NCI-H1105 (cell line): ENCODE measurements at places on chromosomes 2 and 18.

DNA sequence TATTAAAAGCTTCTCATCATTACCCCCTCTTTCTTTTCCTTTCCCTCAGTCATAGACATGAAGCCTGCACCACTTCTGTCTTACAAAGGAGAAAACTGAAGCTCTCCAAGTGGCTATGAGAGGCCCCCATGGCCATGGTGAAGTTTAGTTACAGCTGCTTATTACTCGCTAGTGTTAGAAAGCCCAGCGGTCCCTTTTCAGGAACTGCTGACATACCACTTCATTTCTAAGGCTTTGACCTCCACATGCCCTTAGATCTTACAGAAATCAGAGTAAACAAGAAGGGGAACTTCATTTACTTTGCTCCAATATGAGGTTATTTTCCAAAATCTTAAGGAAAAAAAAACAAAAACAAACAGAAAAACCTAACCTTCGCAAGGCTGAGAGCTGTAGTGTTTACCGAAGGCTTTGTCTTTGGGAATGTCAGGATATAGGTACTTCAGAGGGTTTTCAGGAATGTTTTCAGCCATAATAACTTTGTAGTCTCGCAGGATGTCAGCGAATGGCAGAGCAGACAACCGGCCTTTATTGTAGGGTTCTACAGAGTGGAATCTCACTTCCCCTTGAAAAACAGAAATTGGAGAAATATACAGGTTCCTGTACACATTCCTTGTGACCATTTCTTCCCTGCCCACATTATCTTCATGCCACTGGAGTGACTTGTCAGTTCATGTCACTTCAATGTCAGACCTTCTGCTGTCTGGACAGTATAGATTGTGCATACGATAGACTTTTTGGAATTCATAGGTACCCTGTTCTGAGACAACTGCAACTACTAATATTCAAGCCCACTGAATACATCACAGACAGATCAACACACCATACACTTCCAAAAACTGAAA, 18.8 kb upstream of the STAT1 start:
- no peak for DNase-seq

DNA sequence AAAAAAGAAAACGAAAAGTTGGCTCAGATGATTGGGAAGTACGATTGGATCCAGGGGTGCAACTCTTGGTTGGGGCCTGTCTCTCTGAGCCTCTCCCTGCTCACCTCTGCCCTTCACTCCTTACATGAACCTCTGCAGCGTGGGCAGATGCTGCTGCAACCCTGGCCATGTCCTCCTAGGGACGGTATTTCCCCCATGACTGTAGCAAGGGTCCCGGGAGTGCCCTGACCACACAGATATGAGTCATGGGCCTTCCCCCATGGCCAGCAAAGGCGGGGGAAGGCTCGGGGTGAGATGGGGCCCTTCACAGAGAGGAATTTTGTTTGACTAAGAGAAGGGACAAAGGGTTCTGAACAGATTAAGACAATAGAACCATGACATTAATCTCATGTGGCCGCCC, 129.0 kb downstream of the NCK2 start:
- no peak for DNase-seq

DNA sequence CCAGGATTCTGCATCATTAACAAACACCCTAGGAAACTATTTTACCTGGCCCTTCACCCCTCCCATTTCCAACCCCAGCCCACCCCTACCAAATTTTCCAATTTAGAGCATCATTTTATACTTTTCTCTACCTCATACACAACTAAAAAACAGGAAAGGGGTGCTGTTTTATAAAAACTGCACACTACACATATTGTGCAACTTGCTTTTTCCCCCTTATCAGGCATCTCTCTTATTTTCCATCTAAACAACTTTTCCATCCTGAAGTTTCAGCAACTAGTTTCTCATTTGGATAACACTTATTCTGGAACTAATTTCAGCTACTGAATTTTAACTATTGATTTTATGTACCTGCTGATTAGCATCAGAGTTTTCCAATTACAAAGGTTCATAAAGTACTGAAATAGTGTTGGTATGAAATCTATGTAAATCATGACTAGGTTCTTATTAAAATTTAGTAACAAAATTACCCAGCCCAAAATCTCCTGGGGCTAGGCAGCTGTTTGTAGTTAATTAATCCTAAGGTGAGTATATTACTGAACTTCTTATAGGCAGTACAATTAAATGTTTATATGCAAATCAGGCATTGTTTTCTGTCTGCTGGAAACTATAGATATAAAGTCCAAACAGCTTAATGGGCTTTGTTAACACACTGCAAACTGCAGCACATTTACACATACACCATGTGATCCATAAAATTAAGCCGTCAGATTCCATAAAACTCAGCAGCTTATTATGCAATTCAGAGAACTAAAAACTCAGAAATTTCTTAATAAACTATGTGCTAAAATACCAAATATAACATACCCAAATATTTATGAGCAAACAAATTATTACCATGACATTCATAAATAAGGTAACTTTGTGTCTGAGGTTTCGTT, 7.9 kb downstream of the SF3B1 start:
- DNase-seq: no peak

GRCh38 chr2:48572816-48573215, 42.9 kb downstream of the STON1 start:
- DNase-seq: peak; percentile 29

GRCh38 chr2:143762176-143762928, 633.1 kb downstream of the ARHGAP15 start:
- no peak for DNase-seq

DNA sequence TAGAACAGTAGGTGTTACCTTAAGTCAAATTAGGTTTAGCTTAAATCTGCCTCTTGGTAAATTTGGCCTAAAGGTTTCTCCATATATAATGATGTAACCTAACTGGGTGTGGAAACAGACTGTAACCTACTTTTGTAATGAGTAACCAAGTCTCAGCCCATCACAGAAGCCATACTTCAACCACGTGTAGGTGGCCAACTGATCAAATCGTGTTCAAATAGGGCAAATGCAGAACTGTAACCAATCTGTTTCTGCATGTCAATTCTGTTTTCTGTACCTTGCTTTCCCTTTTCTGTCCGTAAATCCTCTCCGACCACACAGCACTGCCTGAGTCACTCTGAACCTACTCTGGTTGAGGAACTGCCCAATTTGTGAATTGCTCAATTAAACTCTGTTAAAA, 34.0 kb upstream of the PLA2R1 start:
- DNase-seq: no peak

- no peak for DNase-seq
Observed at GRCh38 chr2:203987959-203988358, 51.4 kb downstream of the ICOS start.

DNA sequence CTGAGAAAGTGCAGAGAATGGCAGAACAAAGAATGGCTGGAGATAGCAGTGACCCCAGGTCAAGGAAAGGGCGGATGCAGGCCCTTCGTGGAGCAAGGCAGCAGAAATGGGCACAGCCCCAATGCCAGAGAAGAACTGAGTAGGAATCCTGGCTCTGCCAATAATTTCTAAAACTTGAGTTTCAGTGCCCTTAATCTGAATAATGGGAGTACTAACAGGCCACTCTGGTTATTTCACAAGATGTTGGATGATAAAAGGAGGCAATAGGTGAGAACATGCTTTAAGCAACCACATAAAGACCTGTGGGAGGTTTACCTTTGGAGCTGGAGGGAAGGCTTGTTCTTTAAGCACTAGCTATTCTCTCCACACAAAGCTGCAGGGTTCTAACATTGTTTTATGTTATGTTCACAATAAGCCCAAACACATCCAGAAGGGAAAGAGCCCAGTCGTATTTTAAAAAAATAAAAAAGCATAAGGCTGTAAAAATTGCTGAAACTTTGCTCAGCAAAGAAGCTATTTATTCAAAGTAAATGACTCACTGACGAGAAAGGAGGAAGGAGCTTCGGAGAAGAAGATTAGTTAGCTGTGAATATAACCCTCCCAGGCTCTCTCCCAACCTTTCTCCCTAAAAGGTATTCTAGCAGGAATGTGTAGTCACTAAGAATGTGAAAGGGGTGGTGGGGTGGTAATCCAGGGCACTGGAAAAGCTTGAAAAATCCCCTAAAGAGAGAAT, 470.2 kb downstream of the TXNL1 start:
- no peak for DNase-seq

DNA sequence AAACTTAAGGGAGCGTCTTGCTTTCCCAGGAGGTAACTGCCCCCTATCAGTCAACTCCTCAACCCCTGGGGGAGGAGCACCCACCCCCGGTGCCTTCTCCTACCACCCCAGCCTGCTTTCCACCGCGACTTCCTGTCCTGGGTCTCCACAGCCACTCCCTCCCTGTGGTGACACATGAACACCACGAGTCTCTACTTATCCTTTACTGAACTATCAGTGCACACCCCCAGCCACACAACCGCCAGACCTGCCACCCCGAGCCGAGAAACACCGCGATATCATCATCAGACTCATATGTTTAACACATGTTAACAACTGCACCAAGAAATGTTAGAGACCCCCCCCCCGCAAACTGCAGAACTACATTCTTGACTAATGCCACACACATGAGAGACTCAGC, 43.3 kb downstream of the LONRF2 start:
- no peak for DNase-seq

DNA sequence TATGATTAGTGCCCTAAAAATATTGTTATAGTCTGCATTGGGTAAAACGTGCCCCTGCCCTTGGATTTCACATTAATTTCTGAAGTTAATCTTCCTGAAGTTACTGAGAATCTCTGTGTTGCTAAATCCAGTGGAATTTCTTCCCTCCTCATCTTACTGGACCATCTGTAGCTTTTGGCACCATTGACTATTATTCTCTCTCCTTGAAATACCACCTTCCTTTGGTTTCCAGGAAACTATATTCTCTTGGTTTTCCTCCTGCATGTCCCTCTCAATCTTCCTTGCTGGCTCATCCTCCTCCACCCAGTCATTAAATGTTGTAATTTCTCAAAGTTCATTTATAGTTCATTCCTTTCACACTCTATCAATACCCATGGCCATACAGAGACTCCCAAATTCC, 110.6 kb upstream of the SLC35G4 start:
- no peak for DNase-seq

- peak; percentile 36 for DNase-seq
Observed at GRCh38 chr2:147910990-147911473, 66.2 kb downstream of the ACVR2A start.

- no peak for DNase-seq
Observed at GRCh38 chr2:120702801-120703200, 32.9 kb upstream of the GLI2 start.

DNA sequence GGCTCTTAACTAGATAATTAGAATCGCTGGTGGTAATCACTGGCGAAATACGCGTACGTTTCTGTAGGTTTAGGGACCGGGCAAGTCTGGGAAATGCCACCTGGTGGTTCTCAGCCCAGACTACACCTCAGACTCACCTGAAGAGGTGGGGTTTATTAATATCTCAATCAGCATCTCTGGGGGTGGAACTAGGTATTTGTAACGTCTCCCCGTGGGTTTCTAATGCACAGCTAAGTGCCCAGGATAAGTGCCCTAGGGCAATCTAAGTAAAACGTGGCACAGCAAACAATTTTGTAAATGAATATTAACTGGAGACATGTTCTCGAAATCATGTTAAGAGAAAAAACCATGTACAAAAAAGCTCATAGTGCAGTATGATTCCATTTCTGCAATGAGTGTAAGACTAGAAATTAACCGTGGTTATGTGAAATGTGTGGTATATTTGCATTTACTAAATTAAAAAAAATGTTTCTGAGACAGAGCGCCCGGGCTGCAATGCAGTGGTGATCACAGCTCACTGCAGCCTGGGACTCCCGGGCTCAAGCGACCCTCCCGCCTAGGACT, 760 bp upstream of the CNOT11 start:
- DNase-seq: peak; percentile 64

GRCh38 chr18:2914185-2914880, 67.5 kb downstream of the EMILIN2 start:
- DNase-seq: no peak

DNA sequence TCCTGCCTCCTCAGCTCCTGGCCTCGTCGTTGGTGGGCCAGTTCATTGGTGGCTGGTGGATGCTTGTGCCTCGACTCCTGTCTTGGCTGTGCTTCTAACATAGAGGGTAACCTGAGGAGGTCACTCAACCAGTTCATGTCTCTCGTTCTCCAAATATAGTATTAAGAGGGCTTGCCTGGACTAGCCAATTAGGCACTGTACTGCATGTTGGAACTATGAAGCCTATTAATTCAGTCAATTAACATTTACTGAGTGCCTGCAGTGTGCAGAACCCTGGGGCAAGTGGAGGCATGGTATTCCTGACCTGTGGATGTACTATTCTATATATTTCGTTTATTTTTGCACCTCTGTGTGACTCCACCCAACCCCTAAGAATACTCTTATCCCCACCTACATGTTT, 89.9 kb upstream of the PELI1 start:
- no peak for DNase-seq

- DNase-seq: no peak
Observed at GRCh38 chr2:54878182-54878581, 154.7 kb downstream of the EML6 start.
